ENCODE measurements at places on chromosomes 7 and 10.

GRCh38 chr10:24617771-24618396 lies 105.8 kb downstream of the ARHGAP21 start:
- peak; percentile 9 for DNase-seq

- no peak for DNase-seq
Observed at GRCh38 chr10:124085680-124086079, 7.7 kb downstream of the CHST15 start.

GRCh38 chr7:28130277-28130676 lies 50.3 kb downstream of the JAZF1 start:
- DNase-seq: no peak

- DNase-seq: no peak
Observed at GRCh38 chr7:77644774-77645173, 51.5 kb upstream of the RSBN1L start.
